MCF 10A (cell line): ENCODE measurements at places on chromosomes 12 and 14.

- no peak for DNase-seq
These were observed 21.4 kb upstream of the SLC16A7 start for GRCh38 chr12:59574406-59574805.

DNA sequence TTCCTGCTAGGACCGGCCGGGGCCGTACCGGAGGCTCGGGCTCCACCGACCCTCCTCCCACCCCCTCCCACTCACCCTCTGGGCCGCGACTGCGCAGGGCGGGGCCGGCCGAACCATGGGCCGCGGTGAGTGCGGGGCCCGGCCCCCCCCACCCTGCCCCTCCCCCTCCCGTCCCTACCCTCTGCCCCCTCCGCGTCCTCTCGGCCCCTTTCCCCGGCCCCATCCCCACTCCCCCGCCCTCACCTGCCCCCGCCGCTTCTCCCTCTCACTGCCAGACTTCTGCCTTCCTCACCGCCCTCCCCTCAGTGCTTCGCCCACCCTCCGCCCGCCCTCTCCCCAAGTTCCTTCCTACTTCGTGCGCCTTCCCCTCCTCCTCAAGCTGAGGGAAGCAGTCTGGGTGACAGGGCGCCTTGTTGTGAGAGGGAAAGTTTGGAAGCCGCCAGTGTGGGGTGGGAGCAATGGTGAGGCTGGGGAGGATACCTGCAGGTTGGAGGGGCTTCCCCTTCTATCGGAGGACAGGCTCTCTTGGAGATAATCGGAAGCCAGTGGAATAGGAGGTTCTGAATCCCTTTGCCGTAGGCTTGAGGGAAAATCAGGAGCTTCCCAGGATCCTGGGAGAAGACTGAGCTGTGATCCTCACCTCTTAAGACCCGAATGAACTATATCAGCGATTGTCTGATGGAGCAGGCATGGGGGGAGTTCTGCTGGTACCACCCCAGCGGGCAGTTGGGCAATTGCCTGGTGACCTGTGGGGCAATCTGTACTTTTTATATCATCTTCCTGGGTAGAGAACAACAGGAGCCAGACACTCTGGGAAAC lies 472 bp downstream of the MBD6 start:
- peak; percentile 34 for DNase-seq

DNA sequence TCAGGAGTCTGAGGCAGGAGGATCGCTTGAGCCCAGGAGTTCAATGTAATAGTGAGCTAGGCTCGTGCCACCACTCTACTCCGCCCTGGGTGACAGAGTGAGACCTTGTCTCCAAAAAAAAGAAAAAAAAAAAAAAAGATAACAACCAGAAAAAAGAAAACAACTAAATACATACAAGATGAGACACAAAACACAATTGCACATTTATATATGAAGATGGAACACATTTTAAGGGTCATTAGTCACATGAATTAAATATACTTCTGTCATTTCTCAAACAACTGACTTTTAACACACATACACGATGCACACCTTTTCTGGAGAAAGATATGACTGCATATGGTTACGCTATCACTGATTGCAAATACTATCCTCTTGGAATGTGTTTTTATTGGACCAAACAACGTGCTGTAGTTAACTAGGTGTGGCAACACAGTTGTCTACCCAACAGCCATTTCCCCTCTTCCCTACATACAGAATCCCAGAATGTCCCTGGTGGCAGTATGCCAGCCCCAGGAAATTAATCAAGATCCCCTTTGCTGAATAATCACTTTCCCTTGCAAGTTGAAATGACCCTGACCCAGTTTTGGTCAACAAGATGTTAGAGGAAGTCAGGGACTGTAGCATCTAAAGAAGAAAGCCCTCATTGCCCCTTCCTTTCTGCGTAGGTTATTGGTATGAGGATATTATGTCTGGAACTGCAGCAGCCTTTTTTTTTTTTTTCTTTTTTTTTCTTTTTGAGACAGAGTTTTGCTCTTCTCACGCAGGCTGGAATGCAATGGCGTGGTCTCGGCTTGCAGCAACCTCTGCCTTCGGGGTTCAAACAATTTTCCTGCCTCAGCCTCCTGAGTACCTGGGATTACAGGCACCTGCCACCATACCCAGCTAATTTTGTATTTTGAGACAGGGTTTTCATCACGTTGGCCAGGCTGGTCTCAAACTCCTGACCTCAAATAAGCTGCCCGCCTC lies 5.6 kb upstream of the MYL6B start:
- DNase-seq: peak; percentile 36

DNA sequence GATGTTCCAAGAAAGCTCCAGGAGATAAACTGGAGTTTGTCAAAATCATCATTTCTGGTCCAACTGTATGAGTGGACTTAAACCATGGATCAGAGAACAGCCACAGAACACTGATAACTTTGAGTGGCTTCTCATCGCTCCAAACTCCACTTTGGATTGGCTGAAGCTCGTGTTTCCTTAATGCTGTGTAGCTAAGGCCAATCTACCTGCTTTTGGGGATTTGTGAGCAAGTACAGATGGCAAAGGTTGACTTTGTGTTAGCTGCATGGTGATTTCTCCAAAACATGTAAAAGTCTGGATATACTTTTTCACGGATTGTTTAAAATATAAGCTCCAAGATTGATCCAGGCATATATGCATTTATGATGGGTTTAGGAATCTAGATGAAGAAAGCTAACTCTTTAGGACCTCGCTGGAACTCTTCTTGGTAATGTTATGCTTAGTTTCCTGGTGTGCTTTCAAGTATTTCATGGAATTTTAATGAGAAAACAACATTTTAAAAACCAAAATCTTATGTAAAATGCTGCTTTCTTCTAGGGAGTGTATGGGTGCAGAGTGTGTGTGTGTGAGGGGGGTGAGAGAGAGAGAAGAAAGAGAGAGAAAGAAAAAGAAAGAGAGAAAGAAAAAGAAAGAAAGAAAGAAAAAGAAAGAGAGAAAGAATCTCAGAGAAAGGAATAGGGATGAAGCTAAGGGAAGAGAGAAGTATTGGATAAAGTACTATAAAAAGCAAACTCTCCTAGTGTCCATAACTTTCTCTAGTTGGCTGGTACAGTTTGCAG lies 11.6 kb upstream of the PAX9 start:
- DNase-seq: no peak

DNA sequence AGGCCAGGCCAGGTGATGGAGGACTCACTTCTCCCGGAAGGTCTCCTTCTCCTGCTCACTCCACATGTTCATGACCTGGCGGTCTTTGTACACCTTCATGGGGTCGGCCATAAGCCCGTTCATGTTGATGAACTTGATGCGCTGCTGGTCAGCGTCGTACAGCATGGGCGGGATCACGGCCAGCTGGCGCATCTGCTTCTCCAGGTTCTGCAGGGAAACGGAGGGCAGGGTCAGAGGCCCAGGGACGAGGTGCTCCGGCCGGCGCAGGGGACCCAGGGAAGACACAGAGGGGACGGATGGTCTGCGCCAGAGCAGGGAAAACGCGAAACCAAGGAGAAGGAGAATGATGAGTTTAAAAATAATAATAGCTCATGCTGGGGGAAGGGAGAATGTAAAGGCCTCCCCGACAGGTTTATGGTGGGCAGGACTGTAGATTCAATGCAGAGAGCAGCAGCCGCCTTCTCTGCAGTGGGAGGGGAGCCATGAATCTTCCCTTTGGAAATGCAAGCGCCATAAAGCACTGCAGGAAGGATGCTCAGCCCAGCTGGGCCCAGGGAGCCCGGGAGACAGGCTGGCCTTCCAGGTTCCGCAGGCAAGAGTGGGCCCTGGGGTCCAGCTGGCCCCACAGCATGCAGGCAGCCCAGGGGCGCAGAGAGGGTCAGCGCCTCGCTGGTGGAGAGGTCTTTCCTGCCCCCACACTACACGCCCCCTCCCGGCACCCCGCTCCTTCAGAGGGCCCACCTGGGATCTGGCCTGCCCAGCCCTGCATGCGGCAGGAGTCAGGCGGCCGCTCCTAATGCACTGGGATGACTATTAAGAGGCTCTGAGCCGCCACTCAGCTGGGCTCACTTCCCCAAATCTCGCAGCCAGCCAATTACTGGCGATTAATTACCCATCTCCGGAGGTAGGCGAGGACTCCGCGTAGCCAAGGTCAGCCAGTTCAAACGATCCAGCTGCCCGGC lies 132.0 kb downstream of the RFLNA start:
- no peak for DNase-seq

DNA sequence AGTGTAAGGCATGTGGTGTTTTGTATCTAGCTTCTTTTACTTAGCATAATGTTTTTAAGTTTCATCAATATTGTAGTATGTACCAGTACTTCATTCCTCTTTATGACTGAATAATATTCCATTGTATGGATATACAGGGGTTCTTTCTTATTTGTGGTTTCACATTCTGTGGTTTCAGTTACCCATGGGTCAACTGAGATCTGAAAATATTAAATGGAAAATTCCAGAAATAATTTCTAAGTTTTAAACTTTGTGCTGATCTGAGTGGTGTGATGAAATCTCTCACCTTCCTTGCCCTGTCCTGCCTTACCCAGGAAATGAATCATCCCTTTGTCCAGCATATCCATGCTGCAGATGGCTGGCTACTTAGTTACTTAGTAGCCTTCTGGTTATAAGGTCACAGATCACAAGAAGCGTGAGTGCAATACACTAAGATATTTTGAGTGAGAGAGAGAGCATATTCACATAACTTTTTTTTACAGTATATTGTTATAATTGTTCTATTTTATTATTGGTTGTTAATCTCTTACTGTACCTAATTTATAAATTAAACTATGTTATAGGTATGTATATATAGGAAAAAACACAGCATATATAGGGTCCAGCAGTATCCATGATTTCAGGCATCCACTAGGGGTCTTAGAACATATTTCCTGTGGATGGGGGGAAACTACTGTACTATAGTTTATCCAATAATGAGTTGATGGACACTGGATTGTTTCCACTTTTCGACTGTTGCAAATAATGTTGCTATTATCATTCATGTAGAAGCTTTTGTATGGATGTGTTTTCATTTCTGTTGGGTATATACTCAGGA lies 59.6 kb upstream of the LRTM2 start:
- peak; percentile 76 for DNase-seq

DNA sequence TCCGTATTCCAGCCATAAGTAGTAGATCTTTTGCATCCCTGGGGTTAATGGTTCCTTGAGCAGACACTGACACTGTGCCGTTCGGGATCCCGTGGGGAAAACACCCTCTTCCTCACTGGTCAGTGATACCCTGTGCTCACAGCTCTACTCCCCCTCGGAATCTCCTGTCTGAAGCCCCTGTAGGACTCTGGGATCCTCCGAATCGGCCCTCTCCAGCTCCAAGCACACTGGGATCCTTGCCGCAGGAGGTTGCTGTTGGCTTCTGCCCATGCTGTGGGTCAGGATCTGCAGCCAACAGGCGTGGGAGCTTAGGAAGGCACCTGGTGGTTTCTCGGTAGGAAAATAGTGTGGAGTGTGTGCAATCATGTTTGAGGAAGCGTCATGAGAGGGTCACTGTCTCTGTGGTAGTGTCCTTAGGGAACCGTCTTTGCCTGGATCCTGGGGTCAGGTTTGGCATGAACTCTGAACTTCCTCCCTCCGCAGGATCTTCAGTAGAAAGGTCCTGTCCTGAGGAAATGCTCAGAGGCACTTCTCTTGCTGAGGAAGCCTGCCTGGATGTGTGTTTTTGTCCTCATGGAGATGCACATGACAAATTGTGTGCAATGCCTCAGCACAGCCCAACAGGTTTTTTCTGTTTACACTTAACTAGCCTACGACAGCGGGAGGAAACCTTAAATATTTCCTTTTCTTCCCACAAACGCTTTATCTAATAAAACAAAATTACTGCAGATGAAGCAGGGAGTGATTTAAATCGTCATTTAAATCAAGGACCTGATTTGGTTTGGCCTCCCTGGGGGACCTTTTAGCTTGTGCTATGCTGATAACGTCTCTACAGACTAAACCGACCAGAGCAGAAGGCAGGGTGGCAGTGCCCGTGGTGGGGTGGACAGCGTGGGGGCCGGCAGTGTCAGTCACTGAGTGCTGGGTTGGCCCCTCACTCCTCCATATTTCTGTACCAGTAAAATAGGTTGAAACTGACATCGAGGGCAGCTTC lies 18.7 kb downstream of the FBXL14 start:
- DNase-seq: no peak

GRCh38 chr12:5124401-5124800 lies 80.7 kb downstream of the KCNA5 start:
- DNase-seq: no peak

DNA sequence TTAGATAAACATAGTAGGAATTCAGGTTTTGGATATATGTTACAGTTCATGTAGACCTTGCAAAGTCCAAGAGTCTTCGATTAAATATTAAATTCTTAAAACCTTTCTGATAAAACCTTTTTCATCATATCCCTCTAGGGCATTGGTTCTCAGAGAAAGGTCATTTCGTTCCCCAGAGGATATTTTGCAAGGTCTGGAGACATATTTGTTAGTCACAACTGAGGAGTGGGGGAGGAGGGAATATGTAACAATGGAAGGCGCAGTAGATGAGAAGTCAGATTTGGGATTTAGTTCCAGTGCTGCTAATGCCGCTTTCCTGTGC lies 5.3 kb downstream of the TMEM253 start:
- DNase-seq: peak; percentile 81

DNA sequence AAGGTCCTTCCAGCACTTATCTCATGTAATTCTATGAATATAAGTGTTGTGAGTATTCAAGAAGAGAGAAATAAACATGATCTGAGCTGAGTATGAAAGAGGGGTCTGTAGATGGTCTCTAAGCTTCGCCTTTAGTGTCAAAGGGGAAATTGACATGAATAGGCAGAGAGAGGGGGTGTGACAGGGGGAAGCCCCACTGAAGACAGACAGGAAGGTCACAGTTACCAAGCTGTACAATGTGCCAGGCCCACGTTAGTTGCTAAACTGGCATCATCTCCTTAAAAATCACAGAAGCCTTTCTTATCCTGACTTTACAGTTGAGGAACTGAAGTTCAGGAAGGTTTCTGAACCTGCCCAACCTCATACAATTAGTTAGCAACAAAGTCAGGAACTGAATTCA lies 7.6 kb downstream of the ARHGEF40 start:
- DNase-seq: no peak

- DNase-seq: no peak
These were observed 20.7 kb downstream of the FAIM2 start for GRCh38 chr12:49882851-49883464.

GRCh38 chr12:726281-727140 lies 25.9 kb upstream of the WNK1 start:
- DNase-seq: peak; percentile 58

- no peak for DNase-seq
These were observed 157.3 kb downstream of the EGLN3 start for GRCh38 chr14:33793398-33794110.

- DNase-seq: no peak
These were observed 243.4 kb downstream of the RBM19 start for GRCh38 chr12:113722747-113723146.

- DNase-seq: no peak
These were observed 36.1 kb downstream of the EID3 start for GRCh38 chr12:104339663-104340062.

- no peak for DNase-seq
These were observed 17.2 kb upstream of the GSC start for GRCh38 chr14:94787092-94787491.
